ENCODE measurements at places on chromosomes 1 and 21.
A peak's percentile ranks its signal among the peaks of the same experiment; 100 is the strongest.

DNA sequence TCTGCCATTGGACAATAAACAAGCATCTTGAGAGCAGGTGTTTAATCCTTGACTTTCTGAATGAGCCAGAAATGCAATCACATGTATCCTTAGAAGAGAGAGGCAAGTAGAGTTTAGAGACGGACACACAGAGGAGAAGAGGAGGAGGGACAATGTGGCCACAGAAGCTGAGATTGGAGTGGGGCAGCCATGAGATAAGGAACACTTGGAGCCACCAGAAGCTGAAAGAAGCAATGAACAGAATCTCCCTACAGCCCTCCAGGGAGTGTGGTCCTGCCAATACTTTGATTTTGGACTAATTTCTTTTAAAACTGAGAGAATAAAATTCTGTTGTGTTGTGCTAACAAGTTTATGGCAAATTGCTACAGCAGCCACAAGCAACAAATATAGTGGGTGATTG, 141.0 kb downstream of the ATP6V1G3 start:
- no peak for DNase-seq

DNA sequence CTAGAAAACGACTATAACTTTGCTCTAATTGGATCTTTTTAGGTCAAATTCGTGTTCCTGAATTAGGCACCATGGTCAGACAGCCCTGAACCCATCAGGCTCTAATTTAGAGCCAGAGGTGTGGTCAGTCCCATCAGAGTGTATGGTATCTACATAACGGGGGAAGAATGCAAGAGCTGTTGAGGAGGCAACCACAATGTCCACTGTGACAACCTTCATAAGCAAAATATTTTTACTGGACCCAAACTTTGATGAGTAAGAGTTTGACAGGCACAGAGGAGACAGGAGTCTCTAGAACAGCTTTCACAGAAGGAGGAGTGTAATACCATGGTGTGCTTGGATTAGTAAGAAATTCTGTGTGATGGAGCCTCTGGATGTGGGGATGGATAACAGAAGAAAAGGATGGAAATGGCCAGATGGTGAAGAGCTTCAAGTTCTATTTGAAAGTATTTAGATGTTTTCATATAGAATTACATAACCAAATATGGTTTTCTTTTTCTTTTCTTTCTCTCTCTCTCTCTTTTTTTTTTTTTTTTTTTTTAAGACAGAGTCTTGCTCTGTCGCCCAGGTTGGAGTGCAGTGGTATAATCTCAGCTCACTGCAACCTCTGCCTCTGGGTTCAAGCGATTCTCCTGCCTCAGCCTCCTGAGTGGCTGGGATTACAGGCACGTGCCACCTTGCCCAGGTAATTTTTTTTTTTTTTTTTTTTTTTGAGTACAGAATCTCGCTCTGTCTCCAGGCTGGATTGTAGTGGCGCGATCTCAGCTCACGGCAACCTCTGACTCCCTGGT, 24.9 kb downstream of the UBE2U start:
- no peak for DNase-seq

DNA sequence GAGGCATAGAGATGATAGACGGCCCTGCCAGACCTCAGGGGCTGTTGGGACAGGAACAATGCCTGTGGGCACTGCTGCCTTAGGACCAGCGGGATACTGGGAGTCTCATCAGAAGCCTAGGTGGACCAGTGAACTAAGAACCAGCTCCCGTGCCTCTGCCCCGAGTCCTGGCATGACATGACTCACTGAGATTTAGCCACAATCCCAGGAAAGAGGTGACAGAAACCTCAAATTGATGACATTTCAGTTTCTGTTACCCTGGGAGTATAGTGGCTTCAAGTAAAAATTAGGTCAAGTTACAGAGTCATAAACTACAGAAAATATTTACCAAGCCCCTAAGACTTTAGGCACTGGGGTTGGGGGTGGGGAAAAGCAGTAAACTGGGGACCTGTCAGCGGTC, 74.6 kb upstream of the GADD45A start:
- DNase-seq: no peak

DNA sequence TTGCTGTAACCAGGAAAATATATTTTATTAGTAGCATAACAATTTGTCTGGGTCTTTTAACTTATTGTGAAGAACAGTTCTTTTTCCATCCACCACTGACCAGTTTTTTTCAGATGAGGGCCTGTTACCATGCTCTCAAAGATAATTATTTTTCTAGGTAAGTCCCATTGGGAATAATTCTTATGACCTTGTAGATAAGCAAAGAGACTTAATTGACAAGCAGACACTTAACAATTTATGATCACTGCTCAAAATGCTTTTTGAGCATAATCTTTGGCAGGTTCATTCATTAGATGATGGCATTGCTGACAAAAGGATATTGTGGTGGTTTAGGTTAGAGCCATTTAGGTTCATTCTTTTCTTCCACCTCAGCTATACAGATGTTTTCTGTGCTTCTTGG, 6.6 kb downstream of the SNX27 start:
- no peak for DNase-seq

DNA sequence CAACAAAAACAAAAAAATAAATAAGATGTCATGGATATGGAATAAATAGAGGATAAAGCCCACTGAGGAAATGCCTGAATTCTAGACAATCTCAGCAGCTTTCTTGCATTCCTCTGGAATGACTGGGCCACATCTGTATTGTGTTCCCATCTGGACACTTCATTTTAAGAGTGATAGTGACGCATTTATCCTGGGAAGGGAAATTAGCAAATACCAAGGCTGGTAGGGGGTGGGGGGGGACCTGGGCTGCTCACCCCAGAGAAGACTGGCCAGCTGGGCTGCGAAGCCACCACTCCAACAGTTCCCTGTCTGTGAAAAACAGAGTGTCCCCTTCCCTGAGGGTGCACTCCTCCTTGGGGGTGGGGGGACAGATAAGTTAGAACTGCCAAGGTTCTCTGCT, 106.3 kb downstream of the HIVEP3 start:
- DNase-seq: no peak

- no peak for DNase-seq
These were observed 261.9 kb downstream of the VAV3 start for GRCh38 chr1:107702946-107703571.

DNA sequence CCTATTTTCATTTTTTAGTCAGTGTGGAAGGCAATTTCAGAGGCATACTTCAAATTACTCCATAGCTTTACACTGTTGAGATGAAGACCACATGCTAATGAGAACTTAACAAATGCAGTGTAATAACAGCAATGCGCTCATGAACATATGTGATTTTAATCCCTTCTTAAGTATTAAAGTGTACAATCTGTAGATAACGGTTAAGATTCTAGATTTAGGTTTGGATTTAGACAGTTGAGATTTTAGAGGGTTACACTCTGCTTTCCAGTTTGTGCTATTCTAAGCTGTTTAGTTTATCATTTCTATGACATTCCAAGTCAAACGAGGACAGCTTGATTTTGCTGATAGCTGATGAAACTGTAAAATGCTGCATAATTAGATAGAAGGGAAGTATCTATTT, 257.8 kb upstream of the CHRM3 start:
- DNase-seq: no peak

DNA sequence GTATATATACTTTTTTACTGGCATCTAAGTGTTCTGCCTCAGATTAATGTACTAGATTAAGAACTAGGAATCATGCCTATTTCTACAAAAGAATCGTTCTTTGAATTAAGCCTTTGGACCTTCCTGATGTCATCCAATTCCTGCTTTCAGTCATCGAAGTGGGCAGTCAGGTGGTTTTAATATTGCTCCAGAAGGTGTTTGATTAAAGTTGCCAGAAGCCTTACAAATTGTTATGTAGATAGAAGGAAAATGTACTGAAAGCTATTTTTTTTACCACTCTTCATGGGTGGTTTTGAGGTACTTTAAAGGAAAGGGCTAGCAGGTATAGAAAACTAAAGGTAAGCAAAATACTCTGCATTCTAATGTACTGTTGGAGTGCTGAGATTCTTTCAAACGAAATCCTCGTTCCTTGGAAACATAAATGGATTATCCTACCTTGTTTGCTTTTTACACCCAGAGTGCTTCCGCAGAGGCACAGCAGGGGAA, 716 bp downstream of the CTBS start:
- DNase-seq: no peak

DNA sequence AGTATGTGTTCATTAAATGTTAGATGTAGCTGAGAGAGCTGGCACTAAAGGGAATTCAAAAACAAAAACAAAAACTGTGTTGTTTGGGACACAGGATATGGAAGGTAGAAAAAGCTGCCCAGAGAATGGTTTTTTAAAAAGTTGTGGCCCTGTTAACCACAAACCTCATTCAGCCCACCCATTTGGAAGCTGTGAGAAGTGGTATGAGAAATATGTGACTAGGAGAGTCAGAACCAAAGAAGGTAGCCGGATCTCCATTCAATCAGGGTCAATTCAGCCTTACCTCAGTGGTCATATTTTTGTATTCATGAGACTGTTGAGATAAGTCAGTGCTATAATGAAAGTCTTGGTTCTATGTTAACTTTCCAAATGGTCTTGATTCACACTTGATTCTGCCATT, 29.8 kb upstream of the CACYBP start:
- DNase-seq: no peak

DNA sequence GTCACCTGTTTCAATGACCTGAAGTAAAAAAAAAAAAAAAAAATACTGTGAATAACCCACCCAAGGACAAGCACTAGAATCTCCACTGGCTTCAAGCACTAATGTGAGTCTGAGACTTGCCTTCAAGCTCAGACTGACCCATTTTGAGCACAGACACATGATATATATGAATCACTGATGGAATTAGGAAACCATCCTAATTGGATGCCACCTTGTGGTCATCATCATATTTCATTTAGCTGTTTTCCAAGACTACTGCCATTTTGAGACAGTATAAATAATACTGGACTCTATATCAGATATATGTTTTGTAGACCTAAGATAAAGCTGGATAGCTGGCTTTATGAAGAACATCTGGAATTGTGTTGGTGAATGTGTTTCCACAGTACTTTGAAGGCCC, 1232.0 kb downstream of the KCNT2 start:
- DNase-seq: no peak

GRCh38 chr1:148290881-148291280, 138.8 kb upstream of the NBPF11 start:
- DNase-seq: no peak

DNA sequence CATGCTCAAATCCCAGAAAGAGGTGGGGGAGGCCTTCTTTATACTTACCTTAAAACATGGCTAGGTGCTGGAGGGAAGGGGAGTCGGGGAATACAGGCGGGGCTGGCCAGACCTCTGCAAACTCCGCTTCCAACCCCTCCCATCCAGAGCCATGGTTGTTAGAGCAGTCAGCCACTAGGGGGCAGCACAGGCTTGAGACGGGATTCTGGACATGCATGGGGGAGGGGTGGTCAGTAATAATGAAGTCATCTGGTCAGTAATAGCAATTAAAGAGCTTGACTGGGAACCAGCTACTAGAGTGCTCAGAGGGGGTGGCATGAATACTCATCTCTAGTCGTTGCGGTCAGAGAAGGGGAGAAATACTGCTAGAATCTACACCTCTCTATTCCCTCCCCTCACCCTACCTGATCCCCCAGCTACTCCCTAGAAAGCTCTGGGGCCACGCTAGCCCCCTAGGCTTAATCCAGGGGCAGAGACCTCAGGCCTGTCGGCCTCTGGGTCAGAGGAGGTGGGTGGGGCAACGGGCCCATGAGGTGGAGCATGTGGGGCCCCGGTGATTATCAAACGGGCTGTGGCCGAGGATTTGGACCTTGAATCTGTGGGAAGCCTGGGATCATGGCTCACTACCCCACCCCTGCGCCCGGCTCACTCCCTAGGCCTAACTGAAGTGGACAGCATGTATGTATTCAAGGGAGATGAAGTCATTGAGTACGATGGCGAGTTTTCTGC, 2.9 kb downstream of the CASQ1 start:
- DNase-seq: peak; percentile 63

- no peak for DNase-seq
These were observed 55.7 kb upstream of the KCNE2 start for GRCh38 chr21:34307991-34308532.

- no peak for DNase-seq
These were observed 89.3 kb downstream of the HMCN1 start for GRCh38 chr1:185823467-185823866.

- DNase-seq: peak; percentile 40
These were observed 3.7 kb upstream of the FNDC7 start for GRCh38 chr1:108708691-108709660.

GRCh38 chr1:204359474-204360255, at the start of gene PLEKHA6:
Gene PLEKHA6, minus strand, starts transcription at chr1:204359929. Its CDS starts 86,202 bp downstream, at chr1:204273727.
- DNase-seq: no peak

DNA sequence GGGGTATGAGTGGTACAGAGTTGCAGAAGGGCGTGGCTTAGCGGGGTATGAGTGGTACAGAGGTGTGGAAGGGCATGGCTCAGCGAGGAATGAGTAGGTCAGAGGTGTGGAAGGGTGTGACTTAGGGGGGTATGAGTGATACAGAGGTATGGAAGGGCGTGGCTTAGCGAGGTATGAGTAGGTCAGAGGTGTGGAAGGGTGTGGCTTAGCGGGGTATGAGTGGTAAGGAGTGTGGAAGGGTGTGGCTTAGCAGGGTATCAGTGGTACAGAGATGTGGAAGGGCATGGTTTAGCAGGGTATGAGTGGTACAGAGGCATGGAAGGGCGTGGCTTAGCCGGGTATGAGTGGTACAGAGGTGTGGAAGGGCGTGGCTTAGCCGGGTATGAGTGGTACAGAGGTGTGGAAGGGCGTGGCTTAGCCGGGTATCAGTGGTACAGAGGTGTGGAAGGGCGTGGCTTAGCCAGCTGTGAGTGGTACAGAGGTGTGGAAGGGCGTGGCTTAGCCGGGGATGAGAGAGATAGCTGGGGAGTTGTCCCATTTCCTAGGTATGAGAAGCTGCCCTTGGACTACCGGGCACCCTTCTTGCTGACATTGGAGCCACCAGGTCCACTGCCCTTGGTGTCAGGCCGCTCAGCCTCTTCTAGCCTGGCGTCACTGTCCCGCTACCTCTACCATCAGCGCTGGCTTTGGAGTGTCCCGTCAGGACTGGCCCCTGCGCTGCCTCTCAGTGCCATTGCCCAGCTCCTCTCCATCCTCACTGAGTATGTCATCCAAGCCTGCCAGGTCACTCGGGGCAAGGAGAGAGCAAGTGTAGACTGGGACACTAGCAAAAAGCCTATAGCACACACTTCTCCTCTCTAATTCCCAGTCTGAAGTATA, 29.8 kb downstream of the HYI start:
- DNase-seq: no peak

DNA sequence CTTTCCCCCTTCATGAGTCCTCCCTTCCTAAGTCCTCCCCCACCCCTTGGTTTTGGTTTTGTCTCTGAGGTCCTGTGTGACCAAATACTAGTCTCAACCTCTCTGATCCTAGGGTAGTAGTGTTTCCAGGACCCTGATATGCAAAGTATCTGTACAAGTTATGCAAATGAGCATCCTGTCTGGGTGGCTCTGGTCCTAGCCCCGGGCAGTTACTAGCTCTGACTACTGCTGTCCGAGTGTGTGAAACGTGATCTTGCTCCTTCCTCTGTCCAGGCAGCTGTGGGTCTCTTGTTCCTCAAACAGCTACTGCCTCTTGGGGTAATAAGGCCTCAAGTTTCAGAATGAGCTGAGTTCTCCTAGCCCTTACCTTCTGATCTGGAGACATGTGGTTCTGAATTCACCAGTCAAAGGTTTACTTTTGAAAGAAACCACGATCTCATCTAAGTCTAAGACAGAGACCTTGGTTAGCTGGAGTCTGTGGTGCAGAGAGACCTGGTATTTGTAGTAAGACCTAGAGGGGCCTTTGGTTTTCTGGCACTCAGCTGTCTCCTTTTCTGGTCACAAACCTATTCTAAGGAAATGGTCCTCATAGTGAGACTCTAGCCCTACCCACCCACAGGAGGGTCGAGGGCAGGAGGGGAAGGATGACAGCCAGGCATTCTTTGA, 31.0 kb upstream of the IL19 start:
- no peak for DNase-seq

GRCh38 chr1:8025671-8026144, 401 bp downstream of the ERRFI1 start:
- no peak for DNase-seq

- no peak for DNase-seq
These were observed 53.5 kb upstream of the TRAPPC10 start for GRCh38 chr21:43958364-43959158.
